Non-pigmented ciliary epithelial cell (primary cell): ENCODE measurements at places on chromosomes 6 and 20.

- DNase-seq: no peak
Observed at GRCh38 chr6:167469101-167469500, 144.2 kb downstream of the TTLL2 start.

GRCh38 chr20:58453391-58453790 is 61.8 kb downstream of the APCDD1L start:
- DNase-seq: no peak

- peak; percentile 10 for DNase-seq
Observed at GRCh38 chr6:154164397-154164796, 125.4 kb downstream of the OPRM1 start.

- no peak for DNase-seq
Observed at GRCh38 chr6:45830441-45831139, 185.1 kb downstream of the CLIC5 start.

- DNase-seq: no peak
Observed at GRCh38 chr6:157727629-157728182, 95.3 kb upstream of the SNX9 start.

DNA sequence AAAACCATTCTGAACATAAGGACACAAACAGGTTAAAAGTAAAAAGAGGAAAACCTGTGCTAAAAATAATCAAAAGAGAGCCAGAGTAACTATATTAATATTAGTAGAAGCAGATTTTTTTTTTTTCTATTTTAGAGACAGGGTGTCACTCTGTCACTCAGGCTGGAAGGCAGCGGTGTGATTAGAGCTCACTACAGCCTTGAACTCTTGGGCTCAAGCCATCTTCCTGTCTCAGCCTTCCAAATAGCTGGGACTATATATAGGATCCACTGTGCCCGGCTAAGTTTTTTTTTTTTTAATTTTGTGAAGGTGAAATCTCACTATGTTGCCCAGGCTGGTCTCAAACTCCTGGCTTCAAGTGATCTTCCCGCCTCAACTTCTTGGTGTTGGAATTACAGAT is 33.4 kb upstream of the PLN start:
- no peak for DNase-seq

GRCh38 chr6:111291336-111292259 is 191.4 kb downstream of the REV3L start:
- no peak for DNase-seq

GRCh38 chr20:8527998-8528723 is 396.1 kb downstream of the PLCB1 start:
- DNase-seq: no peak

GRCh38 chr6:35663447-35664235 is 25.1 kb downstream of the FKBP5 start:
- DNase-seq: peak; percentile 58

DNA sequence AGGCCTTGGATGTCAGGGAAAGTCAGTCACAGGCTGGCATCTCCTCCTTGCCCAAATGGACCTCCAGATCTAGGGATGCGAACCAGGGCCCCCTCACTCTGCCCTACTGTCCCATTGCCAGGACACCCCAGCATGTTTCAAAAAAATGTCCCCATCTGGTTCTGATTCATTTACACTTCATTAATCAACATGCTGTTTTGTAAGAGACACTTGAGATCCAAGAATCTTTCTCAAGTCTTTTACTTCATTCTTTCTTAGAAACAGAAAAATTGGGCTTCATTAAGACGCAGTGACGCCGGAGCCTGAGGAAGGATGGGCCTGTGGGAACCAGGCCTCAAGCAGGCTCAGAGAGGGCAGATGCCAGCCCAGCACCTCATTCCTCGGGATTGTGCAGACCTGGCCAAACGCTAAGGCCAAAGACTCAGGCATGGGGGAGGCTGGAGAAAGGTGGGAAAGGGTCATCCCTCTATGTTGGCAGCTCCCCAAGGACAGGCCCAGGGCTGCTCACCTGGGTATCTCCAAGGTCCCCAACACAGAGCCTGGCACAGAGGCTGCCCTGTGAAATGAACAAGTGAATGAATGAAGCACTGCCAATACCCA is 3.8 kb downstream of the RSPO4 start:
- no peak for DNase-seq

- no peak for DNase-seq
Observed at GRCh38 chr20:8367689-8368088, 235.6 kb downstream of the PLCB1 start.

- DNase-seq: no peak
Observed at GRCh38 chr6:150269130-150269856, 99.5 kb upstream of the IYD start.

GRCh38 chr20:37703035-37703845 is 9.4 kb downstream of the CTNNBL1 start:
- no peak for DNase-seq

DNA sequence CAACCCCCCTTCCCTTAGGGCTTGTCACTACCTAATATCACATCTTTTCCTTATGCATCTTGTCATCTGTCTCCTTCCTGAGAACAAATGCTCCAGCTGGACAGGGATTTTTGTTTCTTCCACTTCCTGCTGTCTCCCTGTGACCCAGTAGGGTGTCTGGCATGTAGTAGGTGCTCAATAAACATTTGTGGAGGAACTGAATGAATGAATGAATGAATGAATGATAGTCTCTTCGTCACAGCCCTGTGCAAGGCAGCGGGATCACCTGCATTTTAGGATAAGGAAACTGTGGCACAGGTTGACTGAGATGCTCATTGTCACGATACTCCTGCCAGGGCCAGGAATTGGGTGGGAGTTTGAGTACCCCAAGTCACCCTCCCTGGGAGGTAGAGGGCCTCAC is 14.2 kb downstream of the LEMD2 start:
- no peak for DNase-seq

GRCh38 chr6:105985816-105986632 is 100.1 kb upstream of the PRDM1 start:
- DNase-seq: no peak

DNA sequence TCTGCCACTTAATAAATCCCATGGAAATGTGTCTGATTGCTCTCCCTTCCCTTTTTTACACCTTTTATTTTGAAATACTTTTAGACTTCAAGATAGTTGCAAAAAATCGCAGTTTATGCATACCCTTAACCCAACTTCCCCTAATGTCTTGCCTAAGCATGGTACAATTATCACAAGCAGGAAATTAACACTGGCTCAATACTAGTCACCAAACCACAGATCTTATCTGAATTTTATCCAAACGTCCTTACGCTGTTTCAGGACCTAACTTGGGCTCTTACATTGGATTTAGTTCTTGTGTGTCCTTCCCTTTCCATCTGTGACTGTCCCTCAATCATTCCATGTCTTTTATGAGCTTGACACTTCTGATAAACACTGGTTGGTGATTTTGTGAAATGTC is 146.3 kb downstream of the ZNF217 start:
- no peak for DNase-seq

- no peak for DNase-seq
Observed at GRCh38 chr6:168524571-168525001, 83.6 kb downstream of the SMOC2 start.

- DNase-seq: no peak
Observed at GRCh38 chr6:20207088-20207418, 5.2 kb downstream of the MBOAT1 start.

GRCh38 chr20:34566978-34567891 is 8.7 kb downstream of the MAP1LC3A start:
- DNase-seq: no peak

DNA sequence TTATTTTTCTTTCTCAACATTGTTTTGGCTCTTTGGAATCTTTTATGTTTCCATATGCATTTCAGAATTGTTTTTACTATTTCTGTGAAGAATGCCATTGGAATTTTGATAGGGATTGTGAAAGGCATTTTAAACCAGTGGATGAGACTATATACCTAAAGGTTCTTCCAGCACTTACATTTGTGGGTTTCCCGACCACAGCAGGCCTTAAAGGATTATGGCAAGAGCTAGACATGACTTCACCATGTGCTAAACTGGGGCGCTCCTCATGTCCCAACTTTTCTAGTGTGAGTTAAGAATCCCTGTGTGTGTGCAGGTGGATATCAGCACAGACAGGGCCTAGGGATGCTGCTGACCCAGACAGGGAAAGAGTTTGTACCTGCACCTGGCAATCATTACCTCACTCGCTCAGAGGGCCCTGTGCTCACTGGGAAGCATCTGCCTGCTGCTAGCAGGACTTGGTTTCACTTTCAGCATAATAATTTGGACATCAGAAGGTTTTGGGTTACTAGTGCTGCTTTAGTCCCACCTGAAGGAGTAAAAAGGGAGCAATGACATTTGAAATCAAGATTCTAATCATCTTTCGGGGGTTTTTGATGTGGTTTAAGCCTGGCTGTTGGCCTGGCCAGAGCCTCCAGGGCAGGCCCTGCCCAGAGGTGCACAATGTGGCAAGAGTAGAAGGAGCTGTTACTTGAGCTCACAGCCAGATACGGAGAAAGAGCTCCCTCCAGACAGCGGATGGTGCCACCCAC is 137.1 kb downstream of the CDC5L start:
- DNase-seq: no peak

GRCh38 chr6:13561624-13562267 is 12.7 kb upstream of the SIRT5 start:
- no peak for DNase-seq

DNA sequence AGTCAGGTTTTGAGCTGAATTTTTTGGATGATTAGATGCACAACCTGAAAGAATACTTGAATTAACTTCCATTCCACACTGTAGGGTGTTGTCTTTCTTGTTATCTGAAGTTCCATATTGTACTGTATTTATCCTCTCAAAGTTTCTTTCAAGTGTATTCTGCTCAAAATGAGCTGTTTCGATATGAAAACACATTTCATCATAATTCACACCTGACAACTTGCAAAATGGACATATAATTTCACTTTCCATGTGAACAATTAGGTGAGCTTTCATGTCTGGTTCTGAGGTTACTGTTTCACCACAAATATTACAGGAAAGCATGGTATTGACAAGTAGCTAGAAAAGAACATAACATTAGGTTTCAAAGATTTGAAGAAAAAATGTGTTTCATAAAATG is 1.7 kb downstream of the ZUP1 start:
- no peak for DNase-seq

- no peak for DNase-seq
Observed at GRCh38 chr20:40251284-40251932, 437.6 kb downstream of the MAFB start.

DNA sequence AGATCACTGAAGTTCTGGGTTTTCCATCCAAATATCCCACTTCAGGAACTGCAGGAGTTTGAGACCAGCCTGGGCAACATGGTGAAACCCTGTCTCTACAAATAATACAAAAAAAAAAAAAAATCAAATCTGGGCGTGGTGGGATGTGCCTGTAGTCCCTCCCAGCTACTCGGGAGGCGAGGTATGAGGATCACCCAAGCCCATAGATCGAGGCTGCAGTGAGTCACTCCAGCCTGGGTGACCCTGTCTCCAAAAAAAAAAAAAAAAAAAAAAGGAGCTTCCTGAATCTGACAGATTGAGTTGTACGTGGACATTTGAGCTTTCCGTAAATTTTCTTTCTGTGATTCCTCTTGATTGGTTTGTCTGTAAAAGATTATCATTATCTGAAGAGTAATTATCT is 55.6 kb downstream of the TULP4 start:
- DNase-seq: no peak

- no peak for DNase-seq
Observed at GRCh38 chr6:134171517-134171916, 119.1 kb upstream of the SLC2A12 start.

GRCh38 chr6:139369568-139370282 is 4.7 kb downstream of the CITED2 start:
- DNase-seq: no peak

DNA sequence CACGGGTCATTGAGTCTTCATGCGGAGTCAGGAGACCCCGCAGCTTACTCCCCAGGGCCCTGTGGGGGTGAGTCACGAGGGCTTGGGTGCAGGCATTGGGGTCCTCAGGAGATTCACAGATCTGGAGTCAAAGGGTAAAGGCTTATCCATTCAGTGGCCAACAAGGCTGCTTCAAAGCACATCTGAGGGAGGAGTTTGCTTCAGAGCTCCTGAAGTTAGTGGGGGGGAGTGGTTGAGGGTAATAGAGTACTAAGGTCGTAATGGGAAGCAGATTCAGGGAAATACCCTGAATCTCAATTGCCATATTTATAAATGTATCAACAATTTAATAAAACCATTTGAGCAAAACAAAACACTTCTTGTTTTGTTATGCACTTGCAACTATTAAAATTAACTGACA is 37.3 kb downstream of the SH3BGRL2 start:
- DNase-seq: no peak

DNA sequence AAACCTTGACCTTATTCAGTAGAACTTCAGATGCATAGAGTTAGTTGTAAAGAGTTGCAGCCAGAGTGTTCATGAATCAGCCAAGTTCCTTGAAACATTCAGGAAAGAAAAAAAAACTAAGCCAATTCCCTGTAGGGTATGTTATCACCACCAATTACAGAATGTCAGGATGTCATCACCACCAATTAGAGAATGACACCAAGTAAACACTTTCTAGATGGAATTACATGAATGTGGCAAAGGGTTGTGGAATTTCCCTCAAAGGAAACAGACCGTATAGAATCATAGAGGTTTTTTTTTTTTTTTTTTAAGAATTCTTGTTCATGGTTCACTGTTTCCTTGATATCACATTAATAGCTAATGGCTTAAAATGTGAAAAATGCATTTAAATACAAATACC is 472.1 kb upstream of the RNF217 start:
- DNase-seq: no peak

DNA sequence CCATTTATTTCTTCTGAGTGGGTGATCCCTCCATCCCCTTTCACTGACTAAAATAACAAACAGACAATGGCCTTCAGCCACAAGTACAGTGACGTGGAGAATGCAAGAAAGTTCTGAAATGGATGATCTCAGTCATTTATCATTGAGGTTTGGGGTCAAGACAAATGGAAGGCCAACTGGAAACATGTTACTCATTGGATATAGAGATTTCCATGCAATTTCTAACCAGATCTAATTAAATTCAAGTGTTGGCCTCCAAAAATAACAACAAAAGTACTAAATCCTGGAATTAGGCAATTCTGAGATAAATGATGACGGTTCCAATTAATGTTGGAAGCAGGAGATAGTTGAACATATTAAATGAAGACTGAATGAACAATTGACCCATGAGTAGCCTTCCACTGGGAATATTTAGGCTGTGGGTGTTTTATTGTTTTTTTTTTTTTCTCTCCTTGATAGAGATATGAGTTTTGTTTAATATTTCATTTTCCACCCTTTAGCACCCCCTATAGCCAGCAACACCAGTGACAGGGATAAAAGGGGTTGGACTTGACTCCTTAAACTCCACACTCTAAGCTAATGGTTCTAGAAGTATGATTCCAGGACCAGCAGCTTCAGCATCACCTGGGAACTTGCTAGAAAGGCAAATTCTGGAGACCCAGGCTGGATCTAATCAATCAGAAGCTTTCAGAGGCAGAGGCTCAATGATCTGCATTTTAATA is 112.8 kb downstream of the BCAS1 start:
- DNase-seq: no peak

- DNase-seq: no peak
Observed at GRCh38 chr20:61804752-61805295, 260.9 kb downstream of the TAF4 start.

GRCh38 chr6:114062199-114062598 is 91.3 kb upstream of the HDAC2 start:
- DNase-seq: no peak

GRCh38 chr20:43947316-43947710 is 32.7 kb downstream of the TOX2 start:
- no peak for DNase-seq
